Activated naive CD8-positive, alpha-beta T cell treated with anti-CD3 and anti-CD28 coated beads for 36 hours (primary cell): ENCODE measurements at places on chromosomes 6 and 20.

- no peak overlapping the region for H3K4me3 ChIP-seq
- peaks cover 16% of the 10 kb centered on the region for H3K4me1 ChIP-seq
- no peaks in the 10 kb centered on the region for H3K27me3 ChIP-seq
- no peak overlapping the region for H3K27ac ChIP-seq
- DNase-seq: peak; percentile 71
Measured at GRCh38 chr6:3990692-3991491, 88.0 kb downstream of the FAM217A start.

- no peak overlapping the region for H3K27ac ChIP-seq
- DNase-seq: no peak
- H3K4me1 ChIP-seq: no peaks in the 10 kb centered on the region
- H3K36me3 ChIP-seq: no peaks in the 10 kb centered on the region
- no peak overlapping the region for H3K4me3 ChIP-seq
Measured at GRCh38 chr20:11001302-11001701, 327.5 kb upstream of the JAG1 start.

- H3K27ac ChIP-seq: no peak overlapping the region
- no peaks in the 10 kb centered on the region for H3K36me3 ChIP-seq
- no peaks in the 10 kb centered on the region for H3K4me1 ChIP-seq
Measured at GRCh38 chr6:106844930-106845329, 129.6 kb downstream of the CD24 start.

DNA sequence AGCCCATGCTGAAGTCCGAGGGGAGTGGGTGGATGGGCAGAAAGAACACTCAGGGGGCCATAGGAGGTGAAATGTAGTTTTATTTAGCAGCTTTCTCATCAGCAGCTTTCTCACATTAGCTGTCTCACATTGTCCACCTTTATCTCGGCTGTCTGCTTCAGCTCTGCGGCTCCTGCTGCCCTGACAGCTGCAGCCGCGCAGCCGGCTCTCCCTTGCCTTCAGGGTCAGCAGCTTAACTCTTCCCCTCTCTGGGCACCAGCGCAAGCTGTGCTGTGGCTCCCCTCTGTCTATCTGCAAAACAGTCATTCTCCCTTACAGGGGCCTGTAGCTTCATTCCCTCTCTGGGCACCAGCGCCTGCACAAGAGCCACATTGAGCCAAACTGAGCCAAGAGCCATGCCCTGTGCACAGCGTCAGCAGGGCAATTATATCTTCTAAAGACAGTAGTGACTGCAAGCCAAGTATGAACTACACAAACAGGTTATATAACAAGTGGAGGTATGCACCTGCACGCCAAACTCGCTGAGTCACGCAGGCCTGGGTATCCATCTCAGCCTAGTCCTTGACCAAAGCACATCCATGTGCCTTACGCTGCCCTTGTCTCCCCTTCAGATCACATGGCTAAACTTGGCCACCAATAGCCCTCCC is 198.8 kb downstream of the EYA2 start:
- H3K36me3 ChIP-seq: no peaks in the 10 kb centered on the region
- no peak for DNase-seq
- no peak overlapping the region for H3K27ac ChIP-seq
- H3K27me3 ChIP-seq: peaks cover 17% of the 10 kb centered on the region
- no peak overlapping the region for H3K4me3 ChIP-seq

- no peaks in the 10 kb centered on the region for H3K4me1 ChIP-seq
- DNase-seq: no peak
- H3K27me3 ChIP-seq: no peaks in the 10 kb centered on the region
- H3K27ac ChIP-seq: no peak overlapping the region
Measured at GRCh38 chr20:52432740-52433139, 241.2 kb upstream of the ZFP64 start.

- H3K27me3 ChIP-seq: peaks cover 31% of the 10 kb centered on the region
- H3K27ac ChIP-seq: no peak overlapping the region
- no peaks in the 10 kb centered on the region for H3K36me3 ChIP-seq
- H3K4me3 ChIP-seq: no peak overlapping the region
- H3K4me1 ChIP-seq: no peaks in the 10 kb centered on the region
Measured at GRCh38 chr20:63084563-63084927, 77.8 kb upstream of the BHLHE23 start.

- H3K27me3 ChIP-seq: peaks cover 93% of the 10 kb centered on the region
- H3K36me3 ChIP-seq: peaks cover 11% of the 10 kb centered on the region
- no peak overlapping the region for H3K27ac ChIP-seq
- peak; percentile 18 for DNase-seq
- peaks cover 21% of the 10 kb centered on the region for H3K4me1 ChIP-seq
Measured at GRCh38 chr20:43916881-43917371, 2.3 kb downstream of the TOX2 start.

DNA sequence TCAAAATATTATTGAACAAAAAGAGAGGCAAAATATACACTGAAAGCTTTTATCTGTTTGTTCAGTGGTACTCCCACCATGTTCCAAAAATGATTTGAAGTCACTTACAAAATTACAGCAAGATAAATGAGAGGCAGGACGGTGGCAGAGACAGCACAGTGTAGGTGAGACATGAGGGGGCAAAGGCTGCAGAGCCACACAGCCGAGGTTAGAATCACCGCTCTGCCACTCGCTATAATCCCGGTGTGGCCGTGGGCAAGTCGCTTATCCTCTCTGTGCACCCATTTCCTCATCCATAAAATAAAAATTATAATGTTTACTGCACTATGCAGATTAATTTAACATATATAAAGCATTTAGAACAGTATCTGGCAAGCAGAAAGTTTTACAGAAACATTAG is 140.1 kb upstream of the BEND6 start:
- DNase-seq: no peak
- no peaks in the 10 kb centered on the region for H3K36me3 ChIP-seq
- H3K27ac ChIP-seq: no peak overlapping the region
- no peaks in the 10 kb centered on the region for H3K4me1 ChIP-seq

- H3K36me3 ChIP-seq: peaks cover 4% of the 10 kb centered on the region
- H3K27me3 ChIP-seq: no peaks in the 10 kb centered on the region
- DNase-seq: no peak
- H3K27ac ChIP-seq: no peak overlapping the region
- H3K4me1 ChIP-seq: no peaks in the 10 kb centered on the region
Measured at GRCh38 chr6:116300566-116300965, 20.8 kb upstream of the TSPYL1 start.

GRCh38 chr6:159852877-159853276 is 37.9 kb upstream of the MAS1 start:
- no peaks in the 10 kb centered on the region for H3K27me3 ChIP-seq
- H3K4me3 ChIP-seq: no peak overlapping the region
- no peaks in the 10 kb centered on the region for H3K36me3 ChIP-seq
- DNase-seq: no peak

DNA sequence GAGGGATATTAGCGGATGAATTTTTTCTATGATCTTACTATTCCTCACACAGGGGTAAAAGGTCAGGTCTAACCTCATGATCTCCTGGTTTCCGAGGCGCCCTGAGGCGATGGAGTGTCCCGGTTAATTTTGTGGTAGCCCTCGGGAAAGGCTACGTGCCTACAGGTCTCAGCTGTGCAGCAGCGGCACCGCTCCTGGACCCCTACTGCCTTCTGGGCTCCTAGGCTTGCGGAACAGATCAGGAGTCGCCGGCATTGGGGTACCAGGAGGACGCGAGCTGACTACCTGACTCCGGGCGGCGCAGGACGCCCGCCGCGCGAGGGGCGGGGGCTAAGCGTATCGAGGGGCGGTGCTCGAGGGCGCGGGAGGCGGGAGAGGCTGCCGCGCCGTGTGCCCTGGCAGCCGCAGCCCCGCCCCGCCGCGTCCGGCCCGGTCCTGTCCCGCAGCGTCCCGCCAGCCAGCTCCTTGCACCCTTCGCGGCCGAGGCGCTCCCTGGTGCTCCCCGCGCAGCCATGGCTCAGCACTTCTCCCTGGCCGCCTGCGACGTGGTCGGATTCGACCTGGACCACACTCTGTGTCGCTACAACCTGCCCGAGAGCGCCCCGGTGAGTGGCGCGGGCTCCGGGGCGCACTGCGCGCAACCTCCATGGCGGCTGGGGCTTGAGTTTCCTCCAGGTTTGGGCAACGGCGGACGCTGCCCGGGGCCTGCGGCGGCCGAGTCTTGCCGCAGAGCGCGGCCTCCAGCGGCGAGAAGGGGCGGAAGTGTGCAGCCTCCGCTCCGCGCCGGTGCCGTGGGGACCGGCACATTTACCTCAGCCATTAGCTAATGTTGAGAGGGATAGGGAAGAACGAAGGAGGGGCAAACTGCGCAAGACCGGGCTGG is at the start of gene NT5DC1:
Gene NT5DC1 (plus strand): TSS at position 435 of the 883 bp plus-strand sequence. CDS start 78 bp downstream, at position 513.
- DNase-seq: peak; percentile 91
- peaks cover 49% of the 10 kb centered on the region for H3K4me1 ChIP-seq

GRCh38 chr20:8492173-8492572 is 360.1 kb downstream of the PLCB1 start:
- no peak for DNase-seq
- no peaks in the 10 kb centered on the region for H3K4me1 ChIP-seq
- H3K27ac ChIP-seq: no peak overlapping the region
- no peaks in the 10 kb centered on the region for H3K36me3 ChIP-seq

DNA sequence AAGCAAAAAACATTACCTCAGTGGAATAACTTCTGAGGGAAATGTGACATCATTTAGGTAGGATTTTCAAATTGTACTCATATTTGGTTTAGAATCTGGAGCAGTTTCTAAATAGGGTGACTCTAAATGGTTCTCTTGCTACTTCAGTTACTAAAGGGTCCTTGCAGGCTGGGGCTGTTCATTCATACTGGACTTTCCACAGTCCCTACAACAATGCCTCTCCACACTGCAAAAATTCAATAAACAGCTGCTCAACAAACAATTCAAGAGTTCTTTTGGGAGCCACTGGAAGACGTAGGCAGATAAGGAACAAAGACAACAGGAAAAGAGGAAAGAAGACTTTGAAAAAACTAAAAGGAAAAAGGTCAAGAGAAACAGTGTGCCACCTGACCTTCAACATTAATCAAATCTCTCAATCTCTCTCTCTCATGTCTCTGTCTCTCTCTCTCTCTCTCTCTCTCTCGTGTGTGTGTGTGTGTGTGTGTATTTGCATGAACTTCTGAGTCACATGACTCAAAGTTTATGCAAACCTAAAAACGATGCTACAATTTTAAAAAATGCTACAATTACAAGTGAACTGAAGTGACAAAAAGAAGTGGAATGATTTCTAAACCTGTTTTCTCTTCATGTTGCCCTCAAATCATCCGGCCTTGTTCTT is 14.5 kb downstream of the NOL7 start:
- no peaks in the 10 kb centered on the region for H3K27me3 ChIP-seq
- peak overlapping the region; percentile 86 for H3K27ac ChIP-seq
- peaks cover 35% of the 10 kb centered on the region for H3K4me1 ChIP-seq
- peak overlapping the region; percentile 30 for H3K4me3 ChIP-seq
- peaks cover 49% of the 10 kb centered on the region for H3K36me3 ChIP-seq
- no peak for DNase-seq

GRCh38 chr6:130766239-130767144 is 60.7 kb upstream of the SMLR1 start:
- H3K4me1 ChIP-seq: no peaks in the 10 kb centered on the region
- no peaks in the 10 kb centered on the region for H3K36me3 ChIP-seq
- no peaks in the 10 kb centered on the region for H3K27me3 ChIP-seq
- H3K27ac ChIP-seq: no peak overlapping the region
- H3K4me3 ChIP-seq: no peak overlapping the region

DNA sequence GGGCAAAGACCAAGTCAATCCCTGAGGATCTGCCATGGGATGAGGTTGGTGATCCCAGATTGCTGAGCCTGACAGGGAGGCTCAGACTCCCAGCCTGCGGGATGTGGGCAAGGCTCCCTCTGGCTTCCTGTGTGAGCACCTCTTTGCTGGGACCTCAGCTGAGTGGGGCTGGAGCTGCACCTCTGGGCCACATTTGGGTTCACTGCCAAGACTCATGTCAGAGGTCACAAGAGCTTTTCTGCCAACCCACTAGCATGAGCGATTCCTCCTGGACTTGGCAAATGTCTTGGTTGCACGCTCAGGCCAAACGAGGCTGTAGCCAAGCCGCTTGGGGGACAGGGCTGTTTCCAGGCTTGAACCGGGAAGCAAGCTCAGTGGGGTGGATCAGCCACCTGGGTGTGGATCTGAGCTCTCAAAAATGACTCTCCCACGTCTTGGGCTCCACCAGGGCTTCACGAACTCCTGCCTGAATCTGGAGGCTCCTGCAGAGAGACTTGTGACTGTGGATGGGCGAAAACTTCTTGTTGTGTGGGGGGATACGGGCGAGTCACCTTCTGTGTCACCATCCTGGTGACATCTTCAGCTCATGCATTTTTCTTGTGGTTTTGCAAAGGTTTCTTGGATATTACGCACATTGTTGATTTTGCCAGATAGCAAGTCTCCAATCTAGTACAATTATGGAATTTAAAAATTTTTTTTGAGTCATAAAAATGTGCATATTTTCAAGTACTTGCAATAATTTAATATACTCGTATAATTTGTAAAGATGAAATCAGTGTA is 359.5 kb downstream of the CDH4 start:
- no peaks in the 10 kb centered on the region for H3K36me3 ChIP-seq
- no peak overlapping the region for H3K27ac ChIP-seq
- no peak overlapping the region for H3K4me3 ChIP-seq
- DNase-seq: no peak

DNA sequence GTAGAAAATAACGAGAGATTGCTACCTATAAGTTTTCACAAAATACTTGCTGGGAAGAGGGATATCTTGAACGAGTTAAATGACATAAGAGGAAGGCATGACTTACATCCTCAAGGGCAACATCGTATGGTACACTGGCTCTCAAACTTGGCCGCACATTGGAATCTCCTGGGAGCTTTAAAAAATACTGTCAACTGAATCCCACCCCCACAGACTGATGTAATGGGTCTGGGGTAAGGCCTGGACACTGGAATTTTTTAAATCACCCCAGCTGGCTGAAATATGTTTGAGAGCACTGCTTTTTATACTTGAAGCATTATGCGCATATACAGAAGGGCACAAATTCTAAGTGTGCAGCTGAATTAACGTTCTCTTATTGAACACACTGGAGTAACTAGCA is 8.0 kb upstream of the TSHZ2 start:
- H3K36me3 ChIP-seq: no peaks in the 10 kb centered on the region
- DNase-seq: no peak
- H3K27me3 ChIP-seq: peaks cover 19% of the 10 kb centered on the region
- peaks cover 1% of the 10 kb centered on the region for H3K4me1 ChIP-seq

GRCh38 chr20:1897965-1898464 is 2.8 kb downstream of the SIRPA start:
- no peak overlapping the region for H3K4me3 ChIP-seq
- H3K36me3 ChIP-seq: no peaks in the 10 kb centered on the region
- H3K4me1 ChIP-seq: peaks cover 7% of the 10 kb centered on the region
- no peak overlapping the region for H3K27ac ChIP-seq
